ENCODE measurements at places on chromosomes 11 and 22.

- DNase-seq, result no peak
Measured at GRCh38 chr22:50044485-50045118, 13.5 kb downstream of the TTLL8 start.

DNA sequence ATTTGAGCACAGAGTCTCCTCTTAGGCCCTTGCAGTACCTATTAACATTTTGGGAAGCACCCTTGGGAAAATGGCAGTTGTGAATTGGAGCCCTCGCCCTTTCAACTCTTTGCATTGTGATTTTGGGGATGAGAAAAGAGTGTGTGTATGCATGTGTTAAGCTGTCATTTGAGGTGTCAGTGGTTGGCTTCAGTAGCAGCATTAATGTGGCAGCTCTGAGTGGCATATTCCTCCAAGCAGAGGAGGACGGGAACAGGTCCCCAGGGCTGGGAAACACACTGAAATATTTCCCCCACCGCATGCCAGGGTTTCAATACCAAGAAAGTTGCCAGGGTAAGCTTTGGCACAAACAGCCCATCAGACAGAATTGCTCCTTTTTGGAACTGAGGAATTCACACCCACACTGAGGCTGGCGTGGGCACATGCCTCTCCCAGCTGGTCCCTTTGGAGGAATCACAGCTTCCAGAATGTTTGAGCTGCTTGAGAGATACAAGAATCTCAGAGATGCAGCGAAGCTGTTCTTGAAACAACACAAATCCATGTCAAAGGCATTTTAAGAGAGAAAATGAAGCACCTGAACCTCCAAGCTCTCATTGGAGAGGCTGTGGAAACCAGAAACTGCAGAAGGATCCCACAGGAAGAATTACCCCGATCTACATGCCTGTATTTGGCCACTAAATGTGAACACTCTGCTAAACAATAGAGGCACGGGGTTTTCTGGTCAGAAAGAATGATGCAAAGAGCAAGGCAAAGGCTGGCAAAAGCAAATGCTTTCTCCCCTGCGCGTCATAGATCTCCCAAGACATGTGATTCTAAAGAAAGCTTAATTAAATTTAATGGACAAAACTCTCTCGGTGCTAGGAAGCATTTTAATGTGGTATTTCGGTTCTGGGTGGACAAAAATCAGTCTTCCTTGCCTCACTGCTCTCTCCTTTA is 67.2 kb upstream of the RCN1 start:
- DNase-seq, result no peak

DNA sequence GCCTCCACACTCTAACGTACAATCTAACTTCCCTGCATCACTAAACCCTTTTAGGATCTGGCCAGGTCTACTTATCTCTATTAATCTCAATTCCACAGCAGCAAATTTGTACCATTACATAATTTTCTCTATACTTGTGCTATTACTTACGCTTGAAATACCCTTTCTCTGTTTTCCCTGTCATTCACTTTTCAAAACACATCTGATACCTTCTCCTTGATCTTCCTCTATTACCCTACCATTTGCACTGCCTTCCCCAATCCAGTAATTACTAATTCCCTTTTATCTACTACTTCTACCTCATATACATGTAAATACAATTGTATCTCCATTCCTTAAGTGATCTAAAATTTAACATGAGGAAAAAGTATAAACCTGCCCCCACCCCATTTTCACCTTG is 14.0 kb downstream of the CHORDC1 start:
- no peak for DNase-seq

DNA sequence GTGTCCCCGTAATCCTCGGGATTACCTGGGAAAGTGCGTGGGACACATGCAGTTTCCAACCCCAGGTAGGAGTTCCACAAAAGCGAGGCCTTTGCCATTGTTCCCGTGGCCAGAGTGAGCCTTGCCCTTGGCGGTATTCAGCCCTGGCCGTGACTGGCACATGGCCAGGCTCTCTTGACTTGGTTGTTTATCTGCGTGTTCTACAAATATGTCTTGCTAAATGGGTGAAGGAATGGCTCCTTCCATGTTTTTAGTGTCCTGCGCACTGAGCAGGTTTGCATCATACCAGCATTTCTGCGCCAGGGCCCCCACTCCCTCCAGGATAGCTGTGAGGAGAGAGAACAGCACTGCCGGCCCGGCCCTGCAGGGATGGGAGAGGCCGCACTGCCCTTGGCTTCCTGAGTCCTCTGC is 20.0 kb downstream of the POLR3H start:
- no peak for DNase-seq

GRCh38 chr11:113729456-113729855 is 23.3 kb upstream of the TMPRSS5 start:
- no peak for DNase-seq

DNA sequence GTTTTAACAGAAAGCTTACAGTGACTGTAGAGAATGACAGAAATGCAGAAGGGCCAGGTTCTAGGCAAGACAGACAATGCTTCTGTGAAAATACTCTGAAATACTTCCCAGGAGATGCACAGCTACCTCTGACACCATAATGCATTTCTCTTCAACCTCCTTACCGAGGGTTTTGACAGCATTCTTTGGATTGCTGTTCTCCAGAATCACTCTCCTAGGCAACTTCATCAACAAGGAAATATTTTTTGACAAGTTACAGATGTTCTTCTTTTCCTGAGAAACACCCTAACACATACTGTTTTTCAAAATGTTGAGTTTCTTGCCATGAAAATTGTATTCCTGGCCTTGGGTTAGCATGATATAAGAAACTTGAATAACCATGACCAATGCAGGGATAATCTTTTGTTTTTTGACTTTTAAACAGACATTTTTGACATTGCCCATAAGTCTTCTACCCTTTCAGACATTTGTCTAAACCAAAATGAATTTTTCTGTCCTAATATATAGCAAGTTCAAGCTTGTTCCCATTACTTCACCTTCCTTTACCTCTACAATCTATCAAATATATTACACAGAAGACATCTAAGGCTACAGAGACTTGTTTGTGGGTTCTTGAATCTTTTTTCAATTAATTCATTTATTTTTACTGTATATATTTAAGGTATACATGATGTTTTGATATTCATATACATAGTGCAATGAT is 108.1 kb downstream of the CCDC34 start:
- no peak for DNase-seq

Measured in HuH-7.5 (cell line).